Calu3 (cell line): ENCODE measurements at places on chromosomes 7 and 10.

DNA sequence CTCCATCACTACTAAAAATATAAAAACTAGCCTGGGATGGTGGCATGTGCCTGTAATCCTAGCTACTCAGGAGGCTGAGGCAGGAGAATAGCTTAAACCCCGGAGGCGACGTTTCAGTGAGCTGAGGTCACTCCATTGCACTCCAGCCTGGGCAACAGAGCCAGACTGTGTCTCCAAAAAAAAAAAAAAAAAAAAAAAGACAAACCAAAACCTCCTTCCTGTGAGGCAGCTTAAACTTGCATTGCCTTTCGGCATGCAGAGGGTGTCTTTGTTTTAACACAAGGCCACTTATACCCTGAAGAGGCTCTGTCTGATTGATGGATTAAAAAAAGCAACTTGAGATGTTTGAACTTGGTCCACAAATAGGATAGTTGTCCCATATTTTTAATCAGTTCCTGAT lies 128.4 kb upstream of the RSU1 start:
- DNase-seq, result no peak

DNA sequence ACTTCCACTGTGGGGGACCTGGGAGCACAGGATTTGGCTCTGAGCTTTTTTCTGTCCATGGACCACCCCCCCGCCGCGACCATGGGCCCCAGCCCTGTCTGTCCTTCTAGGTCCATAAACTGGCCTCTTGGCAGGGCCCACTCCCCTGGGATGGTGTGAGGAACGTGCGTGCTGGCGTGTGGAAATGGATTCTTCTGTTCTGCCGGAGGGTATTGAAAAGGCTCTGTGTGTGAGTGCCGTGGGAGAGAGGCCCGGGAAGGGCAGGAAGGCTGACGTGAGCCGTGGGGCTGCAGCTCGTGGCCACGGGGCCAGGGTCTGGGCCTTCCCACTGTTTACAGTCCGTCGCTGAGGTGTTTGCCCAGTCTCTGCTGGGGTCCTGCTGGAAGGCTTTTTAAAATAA lies 123.7 kb downstream of the GRK5 start:
- DNase-seq, result no peak

DNA sequence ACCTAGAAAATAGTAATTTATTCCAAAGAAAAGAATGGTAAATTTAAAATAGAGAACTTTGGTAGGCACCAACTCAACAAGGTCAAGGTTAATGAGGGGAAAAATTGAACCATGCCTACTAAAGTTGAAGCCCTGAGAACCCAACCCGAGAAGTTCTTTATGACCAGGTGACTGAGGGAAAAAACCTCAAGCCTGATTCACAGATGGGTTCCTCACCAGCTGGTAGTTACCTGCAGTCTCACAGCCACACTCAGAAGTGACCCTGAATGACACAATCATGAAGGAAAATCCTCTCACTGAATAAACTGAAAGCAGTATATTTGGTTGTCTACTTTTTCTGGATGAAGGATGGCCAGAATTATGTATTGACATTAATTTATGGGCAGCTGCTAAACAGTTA lies 7.0 kb downstream of the C10orf67 start:
- DNase-seq, result no peak

DNA sequence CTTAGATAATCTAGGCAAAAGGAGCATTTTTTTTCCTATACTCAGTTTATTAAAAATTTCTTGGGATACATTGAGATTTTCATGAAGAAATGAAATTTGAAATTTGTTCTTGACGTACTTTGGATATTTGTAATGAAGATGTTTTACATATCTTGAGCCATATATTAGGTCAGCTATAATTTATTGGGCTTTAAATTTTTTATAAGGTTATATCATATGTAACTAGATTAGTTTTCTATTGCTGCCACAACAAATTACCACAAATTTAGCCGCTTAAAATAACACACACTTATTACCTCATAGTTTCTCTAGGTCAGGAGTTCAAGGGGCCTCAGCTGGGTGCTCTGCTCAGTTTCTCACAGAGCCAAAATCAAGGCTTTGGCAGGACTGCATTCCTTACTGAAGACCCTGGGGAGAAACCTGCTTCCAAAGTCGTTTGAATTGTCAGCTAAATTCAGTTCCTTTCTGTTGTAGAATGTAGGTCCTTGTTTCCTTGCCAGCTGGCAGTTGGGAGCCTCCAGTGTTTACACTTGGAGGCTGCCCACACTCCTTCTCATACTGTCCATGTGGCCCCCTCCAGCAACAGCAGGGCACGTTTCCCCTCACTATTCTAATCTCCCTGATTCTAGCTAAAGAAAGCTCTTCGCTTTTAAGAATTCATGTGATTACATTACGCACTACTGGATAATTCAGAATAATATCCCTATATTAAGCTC lies 42.6 kb upstream of the DNAH11 start:
- no peak for DNase-seq

- DNase-seq, result no peak
These were observed 10.8 kb downstream of the NKX6-2 start for GRCh38 chr10:132774902-132775863.

DNA sequence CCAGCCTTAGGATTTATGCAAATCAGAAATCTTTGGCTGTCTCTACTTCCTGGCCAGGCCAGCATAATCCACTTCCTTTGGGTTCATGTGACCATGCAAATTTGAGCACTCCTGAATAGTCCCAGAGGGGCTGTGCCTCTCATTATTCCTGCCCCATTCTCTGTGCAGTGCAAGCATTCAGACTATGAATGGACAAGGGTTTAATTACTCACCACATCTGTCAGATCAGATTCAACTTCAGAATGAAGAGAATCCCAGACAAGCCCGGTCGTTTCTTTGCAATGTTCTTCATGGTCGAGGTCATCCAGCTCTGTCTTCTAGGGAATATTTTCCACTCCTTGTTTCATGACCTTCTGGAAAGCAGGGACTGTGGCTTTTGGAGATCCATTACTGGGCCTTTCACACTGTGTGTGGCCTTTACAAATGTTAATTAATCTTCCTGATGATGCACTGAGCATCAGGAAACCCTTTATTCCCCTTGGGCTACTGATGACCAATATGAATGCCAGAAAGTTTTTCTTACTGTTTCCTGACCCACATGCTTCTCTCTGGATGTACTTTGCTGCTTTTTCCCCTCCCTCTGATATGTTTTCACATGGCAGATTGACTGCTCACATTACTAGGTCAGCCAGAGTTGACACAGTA lies 217.6 kb upstream of the TCF7L2 start:
- DNase-seq, result no peak

DNA sequence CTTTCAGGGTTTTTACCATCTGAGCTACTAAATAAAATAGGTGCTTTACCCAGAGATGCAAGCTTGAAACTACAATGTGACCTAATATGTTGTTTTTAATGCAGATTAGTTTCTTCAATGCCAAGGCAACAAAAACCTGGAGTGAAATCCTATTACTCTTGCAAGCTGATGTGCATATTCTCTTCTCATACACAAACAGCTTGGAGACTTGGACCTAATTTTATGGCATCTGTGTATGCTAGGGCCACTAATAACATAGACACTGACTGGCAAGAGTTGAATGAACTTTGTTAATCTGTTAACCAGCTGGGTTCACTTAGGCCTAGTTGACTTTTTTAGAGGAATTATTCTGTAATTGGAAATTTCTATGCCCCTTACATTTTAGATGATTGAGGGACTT lies 23.4 kb upstream of the SMIM30 start:
- DNase-seq, result no peak

GRCh38 chr10:12980102-12980661 lies 21.3 kb downstream of the CCDC3 start:
- DNase-seq, result no peak

DNA sequence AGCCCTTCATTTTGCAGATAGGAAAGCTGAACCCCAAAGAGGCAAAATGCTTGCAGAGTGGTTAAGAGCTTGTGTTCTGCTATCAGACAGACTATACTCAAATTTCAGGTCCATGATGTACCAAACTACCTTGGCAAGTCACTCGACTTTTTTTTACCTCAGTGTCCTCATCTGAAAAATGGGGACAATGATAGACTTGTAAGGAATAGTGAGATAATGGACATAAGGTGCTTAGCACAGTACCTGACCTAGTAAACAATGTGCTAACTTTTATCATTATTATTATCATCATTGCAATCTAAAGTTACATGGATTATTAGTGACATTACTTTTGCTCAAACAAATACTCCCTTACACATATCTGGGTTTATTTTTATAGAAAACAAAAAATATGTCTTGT lies 79.4 kb upstream of the ARID5B start:
- no peak for DNase-seq

DNA sequence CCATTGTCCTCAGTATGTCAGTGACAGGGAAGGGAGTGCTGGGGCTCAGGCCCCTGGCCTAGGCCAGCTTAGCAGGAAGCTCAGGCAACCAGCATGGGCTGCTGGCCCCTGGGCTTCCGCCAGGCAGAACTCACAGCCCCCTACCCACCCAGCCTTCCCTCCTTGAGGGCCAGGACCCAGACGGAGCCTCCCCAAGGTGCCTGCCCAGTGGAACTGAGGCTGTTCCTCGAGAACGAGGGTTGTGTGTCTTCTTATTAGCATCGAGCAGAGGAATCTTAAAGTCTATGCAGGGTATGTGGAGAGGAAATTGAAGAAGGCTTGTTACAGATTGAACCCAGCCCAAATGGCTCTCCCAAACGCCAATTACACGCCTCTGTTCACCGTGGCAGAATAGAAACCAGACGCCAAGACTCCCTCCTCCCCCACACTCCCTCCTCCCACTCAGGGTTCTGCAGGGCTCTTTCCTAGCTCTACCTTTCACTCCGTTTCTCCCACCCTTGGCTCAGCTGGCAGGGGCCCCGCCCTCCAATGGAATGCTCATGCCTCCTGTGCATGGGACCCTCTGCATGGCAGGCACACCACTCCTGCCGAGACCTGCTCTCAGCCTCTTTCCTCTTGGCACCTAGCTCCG lies 134.4 kb downstream of the ZMIZ1 start:
- DNase-seq, result no peak

GRCh38 chr10:15293862-15294842 lies 76.9 kb downstream of the FAM171A1 start:
- no peak for DNase-seq

DNA sequence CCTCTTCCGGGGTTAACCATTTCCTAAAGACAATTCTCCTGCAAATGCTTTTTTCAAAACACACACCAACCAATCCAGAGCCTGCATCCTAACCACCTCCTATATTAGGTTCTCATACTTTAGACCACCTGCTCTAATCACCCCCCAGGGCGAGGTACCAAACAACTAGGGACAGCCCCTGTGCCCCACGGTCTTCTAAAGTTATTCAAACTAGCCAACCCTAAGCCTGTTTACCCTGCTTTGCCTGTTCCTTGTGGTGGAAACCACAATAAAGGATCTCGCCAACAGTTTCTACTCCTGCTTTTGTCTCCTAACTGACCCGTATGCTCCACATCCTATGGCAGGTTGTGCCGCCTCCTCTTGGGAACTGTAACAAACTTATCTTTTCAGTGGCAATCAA lies 21.1 kb downstream of the SP4 start:
- no peak for DNase-seq

GRCh38 chr7:107039199-107039900 lies 5.2 kb upstream of the PRKAR2B start:
- DNase-seq, result no peak

DNA sequence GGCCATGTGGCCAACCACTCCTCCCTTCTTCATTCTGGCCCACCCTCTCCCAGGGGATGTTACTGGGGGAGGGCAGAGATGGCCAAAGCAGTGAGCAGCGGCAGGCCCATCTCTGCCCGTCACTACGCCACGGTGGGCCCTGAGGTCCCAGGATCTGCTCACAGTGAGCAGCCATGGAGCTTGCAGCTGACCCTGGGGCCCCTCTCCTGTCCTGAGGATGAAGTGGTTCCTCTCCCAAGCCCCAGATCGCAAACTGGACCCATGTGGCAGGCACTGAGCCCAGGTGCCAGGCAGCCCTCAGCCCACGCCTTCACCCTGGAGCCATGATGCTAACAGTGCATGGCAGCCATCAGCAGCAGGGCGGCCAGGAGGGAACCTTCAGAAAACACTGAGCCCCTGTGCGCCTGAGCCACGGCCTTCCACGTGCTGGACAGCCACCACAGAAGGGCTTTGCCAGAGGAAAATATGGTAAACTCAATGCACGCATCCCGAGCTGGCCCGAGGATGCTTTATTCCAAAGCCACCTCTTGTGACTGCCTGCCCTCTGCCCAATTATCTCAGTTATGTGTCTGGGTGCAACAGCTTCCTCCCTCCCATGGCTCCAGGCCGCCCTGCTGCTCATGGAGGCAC lies 485.7 kb downstream of the PTPRN2 start:
- no peak for DNase-seq

DNA sequence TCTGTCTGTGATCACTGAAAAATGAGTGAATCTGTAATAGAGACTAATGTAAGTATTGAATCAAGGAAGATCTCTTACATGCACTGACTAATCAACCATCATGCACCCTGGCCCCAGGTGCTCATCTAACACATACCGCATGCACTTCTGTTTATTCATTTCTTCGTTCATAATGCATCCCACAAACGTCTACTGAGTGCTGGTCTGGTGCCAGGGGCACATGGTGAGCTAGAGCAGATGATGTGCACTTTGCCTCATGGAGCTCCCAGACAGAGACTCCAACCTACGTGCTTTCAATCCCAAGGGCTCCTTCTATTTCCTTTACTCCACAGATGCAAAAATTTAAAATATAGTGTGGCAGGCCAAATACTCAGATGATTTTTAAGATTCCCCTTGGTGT lies 10.7 kb downstream of the C10orf90 start:
- no peak for DNase-seq

GRCh38 chr10:112722758-112723157 lies 227.3 kb upstream of the TCF7L2 start:
- DNase-seq, result no peak

DNA sequence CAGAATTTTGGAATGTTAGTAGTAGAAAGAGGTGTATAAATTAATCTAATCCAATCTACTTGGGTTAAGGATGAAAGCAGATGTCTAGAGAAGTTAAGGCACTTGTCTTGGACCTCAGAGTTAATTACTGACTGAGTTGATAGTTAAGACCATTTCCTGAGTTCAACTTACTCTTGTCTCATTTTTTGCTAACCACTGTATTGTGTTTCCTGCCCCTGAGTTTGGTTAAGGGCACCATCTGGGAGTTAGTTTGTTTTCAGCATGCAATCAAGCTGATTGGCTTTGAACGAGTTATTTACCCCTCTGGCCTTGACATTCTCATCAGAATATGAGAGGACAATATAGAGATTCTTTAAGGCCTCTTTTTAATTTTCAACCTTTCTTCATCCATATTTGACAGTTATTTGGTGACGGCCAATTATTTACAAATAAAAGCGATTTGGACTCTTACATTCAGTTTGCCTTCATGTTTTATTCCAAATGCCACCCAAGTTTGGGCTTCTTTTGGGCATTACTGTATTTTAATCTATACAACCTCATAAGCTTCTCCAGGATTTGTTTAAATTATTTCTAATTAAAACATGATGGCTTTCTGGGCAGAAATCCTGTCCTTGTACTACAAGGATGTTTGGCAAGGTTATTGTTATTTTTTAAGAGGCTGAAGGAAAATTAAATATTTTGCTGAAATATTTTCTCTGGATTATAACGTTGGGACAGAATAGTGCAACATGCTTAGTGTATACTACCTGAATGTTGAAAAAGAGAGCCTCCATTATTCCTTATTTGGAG lies 225.0 kb downstream of the CACNB2 start:
- DNase-seq, result no peak
